Stimulated activated CD4-positive, alpha-beta T cell treated with anti-CD3 and anti-CD28 coated beads, Interleukin-15, amount 100 ng/mL, for 48 hours (primary cell): ENCODE measurements at places on chromosomes 1 and 21.
A peak's percentile ranks its signal among the peaks of the same experiment; 100 is the strongest.

DNA sequence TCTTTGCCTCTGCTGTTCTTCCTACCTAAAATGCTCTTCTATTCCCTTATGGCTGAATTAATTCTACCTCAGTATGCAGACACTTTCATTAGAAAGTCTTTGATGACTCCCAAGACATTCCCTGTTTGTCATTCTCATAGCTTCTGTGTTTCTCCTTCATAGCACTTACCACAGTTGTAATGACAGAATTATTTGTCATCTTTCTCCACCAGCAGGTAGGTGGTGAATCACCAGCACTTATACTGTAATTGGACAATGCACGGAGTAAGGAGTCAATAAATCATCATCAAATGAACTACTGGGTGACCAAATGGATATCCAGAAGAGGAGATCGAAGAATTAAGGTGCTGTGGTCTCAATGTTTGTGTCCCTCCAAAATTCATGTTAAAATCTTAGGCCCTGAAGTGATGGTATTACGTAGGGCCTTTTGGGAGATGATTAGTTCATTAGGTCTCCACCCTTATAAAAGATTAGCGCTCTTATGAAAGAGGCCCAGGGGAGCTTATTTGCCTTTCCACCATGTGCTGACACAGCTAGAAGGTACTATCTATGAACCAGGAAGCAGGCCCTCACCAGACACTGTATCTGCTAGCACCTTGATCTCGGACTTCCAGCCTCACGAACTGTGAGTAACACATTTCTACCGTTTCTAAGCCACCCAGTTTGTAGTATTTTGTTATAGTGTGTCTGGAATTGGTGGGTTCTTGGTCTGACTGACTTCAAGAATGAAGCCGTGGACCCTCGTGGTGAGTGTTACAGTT, 2.4 kb upstream of the CCT8 start:
- no peak for DNase-seq

GRCh38 chr1:57874418-57874877, 450.6 kb upstream of the DAB1 start:
- DNase-seq, result no peak

DNA sequence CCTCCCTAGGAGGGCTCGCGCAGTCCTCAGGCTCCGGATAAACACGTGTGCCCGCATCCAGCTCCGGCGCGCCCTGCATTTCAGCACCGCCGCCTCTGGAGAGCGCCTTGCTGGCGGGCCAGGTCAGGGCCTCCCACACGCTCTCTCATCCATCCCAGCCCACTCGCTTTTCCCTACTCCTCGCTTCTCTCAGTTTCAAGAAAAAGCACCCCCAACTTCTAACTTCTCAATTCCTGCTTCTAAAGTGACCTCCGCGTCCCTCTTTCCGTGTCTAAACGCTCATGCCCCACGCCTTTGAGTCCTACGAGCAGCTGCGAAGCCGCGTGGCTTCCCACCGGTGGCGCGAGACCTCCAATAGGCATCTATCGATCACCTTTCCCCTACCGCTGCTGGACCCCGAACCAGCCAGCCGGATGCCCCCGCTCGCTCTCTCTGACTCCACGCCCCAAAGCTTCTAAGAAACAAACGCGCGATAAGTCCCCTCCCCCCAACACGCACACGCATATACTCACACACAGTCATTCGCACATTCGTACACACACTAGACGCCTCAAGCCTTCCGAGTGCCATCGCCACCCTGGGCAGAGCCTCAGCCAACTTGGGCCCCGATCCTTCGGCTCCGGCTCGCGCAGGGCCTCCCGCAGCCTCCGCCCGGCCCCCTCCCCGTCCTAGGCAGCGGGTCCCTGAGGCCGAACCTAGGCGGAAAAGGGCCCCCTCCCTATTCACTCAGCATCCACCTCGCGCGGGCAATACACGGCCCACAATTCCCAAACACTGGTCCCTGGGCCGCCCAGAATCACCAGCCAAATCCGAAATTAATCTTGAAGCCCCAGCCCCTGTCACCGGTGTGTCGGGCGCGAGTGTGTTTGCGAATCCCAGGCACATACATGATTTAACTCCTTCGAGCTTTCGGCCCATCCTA, 1.1 kb downstream of the NMNAT2 start:
- peak; percentile 27 for DNase-seq

DNA sequence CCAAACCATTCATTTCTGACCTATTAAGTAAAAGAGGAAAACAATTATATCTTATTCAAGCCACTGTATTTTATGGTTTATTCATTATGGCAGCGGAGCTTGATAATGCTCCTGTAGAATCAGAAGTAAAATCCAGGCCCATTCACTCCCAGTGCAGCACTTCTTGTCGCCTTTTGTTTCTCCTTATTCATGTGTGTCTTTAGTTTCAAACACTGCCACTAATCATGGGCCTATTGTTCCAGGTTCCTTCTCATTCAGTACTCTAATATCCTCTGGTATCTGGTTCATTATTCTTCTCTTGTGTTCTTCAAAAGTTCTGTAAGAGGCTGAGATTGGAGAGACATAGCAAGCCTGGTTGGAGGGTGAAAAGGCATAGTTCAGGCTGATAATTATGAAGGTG, 218.3 kb downstream of the LRRIQ3 start:
- no peak for DNase-seq

DNA sequence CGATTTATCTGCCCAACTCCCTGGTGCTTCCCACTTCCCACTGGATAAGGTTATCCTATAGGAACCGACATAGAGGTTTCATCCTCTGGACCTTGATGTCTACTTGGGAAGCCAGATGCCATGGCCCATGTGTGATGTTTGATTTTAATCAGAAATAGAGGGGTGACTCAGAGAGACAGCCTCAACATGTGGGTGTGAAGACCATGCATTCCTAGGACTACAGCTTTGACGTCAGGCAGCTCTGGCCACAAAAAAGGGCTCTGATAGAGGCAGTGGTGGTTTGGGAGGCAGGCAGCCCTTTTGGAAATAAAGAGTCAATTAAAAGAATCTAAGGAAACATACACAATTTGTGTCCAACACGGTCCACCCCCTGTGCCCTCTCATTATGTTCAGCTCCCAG, 5.2 kb upstream of the SH2D2A start:
- DNase-seq, result peak; percentile 59

GRCh38 chr1:27192039-27192529, 37.2 kb upstream of the SLC9A1 start:
- no peak for DNase-seq

GRCh38 chr1:166952002-166952746, 23.2 kb downstream of the ILDR2 start:
- DNase-seq, result no peak

DNA sequence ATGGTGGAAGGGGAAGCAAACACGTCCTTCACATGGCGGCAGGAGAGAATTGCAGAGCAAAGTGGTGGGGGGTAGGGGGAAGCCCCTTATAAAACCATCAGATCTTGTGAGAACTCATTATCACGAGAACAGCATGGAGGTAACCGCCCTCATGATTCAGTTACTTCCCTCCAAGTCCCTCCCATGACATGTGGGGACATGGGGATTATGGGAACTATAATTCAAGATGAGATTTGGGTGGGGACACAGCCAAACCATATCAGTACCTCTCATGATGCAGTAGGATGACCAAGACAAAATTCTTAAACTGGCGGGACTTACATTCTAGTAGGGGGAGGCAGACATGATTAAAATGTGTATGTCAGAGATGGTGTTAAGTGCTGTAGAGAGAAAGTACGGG, 38.8 kb downstream of the WNT4 start:
- no peak for DNase-seq

DNA sequence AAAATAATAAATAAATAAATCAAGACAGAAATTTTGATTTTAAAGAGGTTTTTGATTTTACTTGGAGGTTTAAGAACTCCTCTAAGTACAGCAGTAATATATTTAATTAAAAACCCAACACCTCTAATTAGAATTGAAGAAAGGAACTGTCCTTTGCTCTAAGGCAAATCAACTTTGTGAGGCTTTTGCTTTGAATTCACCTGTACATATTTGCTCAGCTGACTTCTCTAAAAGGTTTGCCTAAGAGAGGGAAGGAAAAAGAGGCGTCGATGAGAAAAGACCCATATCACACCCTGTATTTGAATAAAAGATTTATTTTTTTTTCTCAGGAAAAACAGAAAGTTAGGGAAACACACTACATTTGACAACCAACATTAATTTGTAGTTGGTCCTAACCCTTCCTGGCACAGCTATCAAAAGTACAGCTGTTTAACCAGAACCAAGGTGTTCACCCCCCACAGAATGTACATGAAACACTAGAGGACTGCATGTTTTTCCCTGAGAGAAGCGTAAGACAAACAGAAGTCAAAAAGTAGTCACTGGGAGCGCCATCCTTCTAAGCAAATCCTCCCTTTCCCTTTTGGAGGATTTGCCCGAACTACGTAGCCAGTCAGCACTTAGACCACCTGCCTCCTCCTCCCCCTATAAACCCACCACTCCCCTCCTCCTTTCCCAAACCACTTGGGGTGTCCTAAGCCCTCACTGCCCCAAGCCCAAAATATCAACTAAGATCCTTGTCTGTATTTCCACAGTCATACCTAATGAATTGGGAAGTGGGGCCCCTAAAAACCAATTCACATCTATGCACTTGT, 4.9 kb downstream of the MCL1 start:
- no peak for DNase-seq

- no peak for DNase-seq
Measured at GRCh38 chr1:100449477-100449876, 88.5 kb upstream of the GPR88 start.

DNA sequence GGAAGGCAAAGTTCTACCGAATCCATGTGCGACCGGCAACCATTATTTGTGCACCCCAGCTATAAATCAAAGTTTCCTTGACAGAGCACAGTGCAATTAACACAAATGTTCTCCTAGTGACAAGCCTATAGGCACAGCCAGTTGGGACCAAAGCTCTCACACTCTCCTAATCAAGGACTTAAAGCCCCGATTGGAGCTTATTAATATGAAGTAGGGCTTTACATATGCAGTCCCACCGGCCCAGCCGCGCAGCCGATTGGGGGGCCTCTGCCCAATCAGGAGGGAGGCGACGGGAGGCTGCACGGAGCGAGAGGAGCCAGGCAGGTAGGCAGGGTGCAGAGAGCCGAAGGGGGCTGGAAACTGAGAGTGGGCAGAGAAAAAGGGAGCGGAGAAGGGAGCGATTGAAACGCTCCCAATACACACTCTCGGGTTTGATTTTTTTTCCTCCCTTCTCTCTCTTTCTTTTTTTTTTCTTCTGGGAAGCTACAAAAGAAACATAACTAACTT, at the start of gene ESRRG:
TSS of gene ESRRG (minus strand) at position 156 of the 507 bp plus-strand sequence. CDS start at position 26, 130 bp downstream.
- no peak for DNase-seq

- DNase-seq, result no peak
Measured at GRCh38 chr1:33347650-33347992, 26.7 kb upstream of the A3GALT2 start.

GRCh38 chr1:54871275-54872035, 15.5 kb downstream of the DHCR24 start:
- no peak for DNase-seq

GRCh38 chr1:23854568-23854967, 13.5 kb downstream of the FUCA1 start:
- DNase-seq, result no peak

DNA sequence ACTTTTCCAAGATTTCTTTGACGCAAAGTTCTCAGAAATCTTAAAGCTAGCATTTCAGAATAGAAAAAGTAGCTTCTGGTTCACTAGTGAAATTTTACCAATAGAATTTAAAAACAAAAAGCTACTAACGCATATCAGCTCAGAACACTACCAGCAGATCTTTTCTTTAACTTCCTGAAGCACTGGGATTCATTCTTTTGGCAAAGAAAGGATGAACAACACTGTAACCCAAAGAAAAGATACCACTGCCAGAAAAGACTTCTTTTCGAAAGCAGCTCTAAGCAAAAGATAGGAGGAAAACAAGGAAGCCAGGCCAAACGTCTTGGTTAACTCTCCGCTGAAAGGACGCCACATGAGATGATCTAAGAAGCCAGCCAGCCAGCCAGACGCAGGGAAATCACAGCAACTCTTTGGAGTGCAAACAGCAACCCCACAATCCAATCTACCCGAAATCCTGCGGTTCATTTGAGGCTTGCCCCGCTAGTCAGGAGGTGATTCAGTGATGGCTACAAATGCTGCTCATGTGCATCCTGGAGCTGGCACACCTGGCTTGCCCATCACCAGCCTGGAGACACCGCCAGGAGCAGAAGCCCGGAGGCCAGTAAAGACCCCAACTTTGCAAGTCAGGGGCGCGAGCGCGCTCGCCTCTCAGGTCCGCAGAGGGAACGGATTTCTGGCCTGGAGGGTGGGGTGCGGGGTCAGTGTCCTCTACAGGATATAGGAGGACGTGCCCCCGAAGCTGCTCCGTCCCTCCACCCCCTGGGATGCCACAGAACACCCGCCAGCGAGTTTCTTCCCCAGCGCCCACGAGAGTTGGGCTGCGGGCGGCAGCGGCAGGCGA, 812 bp downstream of the NBPF1 start:
- DNase-seq, result peak; percentile 34

GRCh38 chr1:213201380-213202155, 150.5 kb downstream of the RPS6KC1 start:
- no peak for DNase-seq

- DNase-seq, result no peak
Measured at GRCh38 chr1:1132042-1132950, 16.4 kb upstream of the C1orf159 start.

GRCh38 chr1:204523605-204524215, 7.5 kb downstream of the MDM4 start:
- DNase-seq, result no peak
